ENCODE measurements at places on chromosomes 2 and 18.

GRCh38 chr2:120477831-120478481, 132.0 kb downstream of the INHBB start:
- no peak for ATAC-seq

DNA sequence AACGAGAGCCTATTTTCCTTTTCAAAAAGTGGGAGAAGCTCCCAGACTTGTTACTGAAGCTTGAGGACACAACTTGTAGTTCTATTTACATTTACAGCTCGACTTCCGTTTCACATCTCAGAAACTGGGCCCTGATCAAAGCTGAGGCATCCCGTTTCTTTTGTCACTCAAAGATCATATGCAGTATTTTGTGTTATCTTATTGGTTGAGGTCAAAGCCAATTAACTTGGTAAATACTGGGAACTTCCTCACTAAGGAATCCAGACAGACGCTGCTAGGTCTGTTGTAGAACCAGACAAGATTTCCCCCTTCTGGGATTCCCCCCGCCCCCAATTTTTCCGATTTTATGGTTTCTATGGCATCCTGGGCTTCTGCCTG, 50.3 kb downstream of the TSN start:
- ATAC-seq, result no peak

- ATAC-seq, result no peak
Measured at GRCh38 chr2:85326406-85327159, 1.2 kb downstream of the TGOLN2 start.

DNA sequence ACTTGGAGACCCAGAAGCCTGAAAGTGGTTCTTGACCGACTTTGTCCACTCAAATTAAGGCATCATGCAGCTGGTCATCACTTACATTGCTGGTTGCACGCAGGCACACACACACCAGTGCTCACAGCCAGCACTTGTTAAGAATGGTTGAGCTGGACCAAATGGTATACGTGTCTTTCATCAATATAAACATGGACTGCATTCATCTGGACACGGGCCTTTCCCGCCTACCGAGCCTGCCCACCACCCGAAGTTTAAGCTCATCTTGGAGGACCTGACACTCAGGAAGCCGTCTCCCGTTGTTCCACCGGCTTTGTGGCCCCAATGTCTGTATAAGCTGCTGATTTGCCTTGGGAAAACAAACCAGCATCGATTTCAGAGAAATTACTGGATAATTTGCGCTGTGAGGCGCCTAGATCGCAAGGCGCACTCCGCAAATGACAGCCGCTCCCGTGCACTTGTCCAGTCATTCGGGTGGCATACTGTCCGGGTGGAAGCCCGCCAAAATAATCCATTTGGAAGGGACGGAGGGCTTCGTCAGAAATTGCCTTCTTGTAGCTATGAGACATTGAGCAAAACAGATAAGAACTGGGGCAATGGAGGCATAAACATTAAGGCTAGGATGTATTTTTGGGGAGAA, 40.1 kb upstream of the AKAIN1 start:
- peak; percentile 32 for ATAC-seq

DNA sequence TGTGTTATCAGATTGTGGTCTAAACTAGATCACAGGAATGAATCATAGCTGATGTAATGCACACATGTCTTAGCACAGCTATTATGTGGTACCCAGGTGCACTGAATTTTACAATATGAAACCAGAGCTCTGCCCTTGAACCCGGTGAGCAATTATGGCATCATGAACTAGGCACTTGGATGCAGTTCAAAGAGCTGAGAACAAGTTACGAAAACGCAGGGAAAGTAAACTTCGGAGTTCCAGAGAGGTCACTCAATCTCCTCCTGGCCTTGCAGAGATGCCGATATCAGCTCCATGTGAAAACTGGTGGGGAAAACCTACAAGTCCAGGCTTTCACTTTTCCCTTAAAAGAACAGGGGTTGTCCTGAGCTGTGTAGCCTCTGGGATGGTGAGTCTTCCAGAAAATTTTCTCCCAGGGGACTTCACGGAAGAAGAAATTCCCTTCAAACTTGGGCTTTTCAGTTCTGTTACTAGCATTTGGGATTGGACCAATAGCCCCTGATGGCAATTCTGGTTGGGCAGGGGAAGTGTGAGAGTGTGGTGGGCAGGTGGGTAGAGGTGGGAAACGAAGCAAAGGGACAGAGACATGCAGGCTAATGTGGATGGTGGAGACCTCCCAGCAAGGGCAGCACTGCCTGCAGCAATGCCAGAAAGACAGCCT, 71.1 kb upstream of the SH3BP4 start:
- ATAC-seq, result no peak

- ATAC-seq, result no peak
Measured at GRCh38 chr2:197121756-197122385, 188.7 kb downstream of the ANKRD44 start.

- no peak for ATAC-seq
Measured at GRCh38 chr2:135050684-135051083, 1.4 kb upstream of the RAB3GAP1 start.

- ATAC-seq, result no peak
Measured at GRCh38 chr2:166088634-166089033, 39.2 kb downstream of the SCN1A start.

GRCh38 chr18:61832858-61833257, 59.9 kb downstream of the RNF152 start:
- no peak for ATAC-seq

DNA sequence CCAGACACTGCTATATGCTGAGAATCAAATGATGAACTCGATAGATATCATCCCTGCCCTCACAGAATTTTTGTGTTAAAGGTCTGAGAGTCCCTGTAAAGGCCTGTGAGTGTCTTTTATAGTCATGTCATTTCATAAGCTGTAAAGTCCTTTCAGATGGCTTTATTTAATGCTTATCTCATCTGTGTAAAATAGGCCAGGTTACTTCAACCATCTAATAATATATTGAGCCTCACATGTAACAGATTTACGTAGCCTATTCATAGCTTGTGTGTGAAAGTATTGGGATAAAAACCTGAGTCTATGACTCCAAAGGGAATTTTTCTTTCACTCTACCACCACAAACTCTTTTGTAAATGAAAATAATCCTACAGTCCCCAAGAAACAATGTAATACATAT, 672.0 kb upstream of the SYT4 start:
- ATAC-seq, result no peak

DNA sequence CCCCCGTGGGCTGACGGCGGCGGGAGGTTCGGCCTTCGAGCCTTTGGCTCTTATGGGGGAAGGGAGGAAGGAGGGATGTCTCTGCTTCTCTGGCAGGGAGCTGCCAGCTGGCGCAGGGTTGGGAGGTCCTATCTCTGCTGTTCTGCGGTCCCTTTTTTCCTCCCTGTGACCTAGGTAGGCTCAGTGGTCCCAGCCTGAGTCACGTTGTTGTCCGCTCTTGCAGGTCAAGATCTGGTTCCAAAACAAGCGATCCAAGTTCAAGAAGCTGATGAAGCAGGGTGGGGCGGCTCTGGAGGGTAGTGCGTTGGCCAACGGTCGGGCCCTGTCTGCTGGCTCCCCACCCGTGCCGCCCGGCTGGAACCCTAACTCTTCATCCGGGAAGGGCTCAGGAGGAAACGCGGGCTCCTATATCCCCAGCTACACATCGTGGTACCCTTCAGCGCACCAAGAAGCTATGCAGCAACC, 2.5 kb downstream of the DLX1 start:
- ATAC-seq, result no peak

GRCh38 chr18:68447286-68447685, 267.6 kb downstream of the TMX3 start:
- ATAC-seq, result peak; percentile 42

DNA sequence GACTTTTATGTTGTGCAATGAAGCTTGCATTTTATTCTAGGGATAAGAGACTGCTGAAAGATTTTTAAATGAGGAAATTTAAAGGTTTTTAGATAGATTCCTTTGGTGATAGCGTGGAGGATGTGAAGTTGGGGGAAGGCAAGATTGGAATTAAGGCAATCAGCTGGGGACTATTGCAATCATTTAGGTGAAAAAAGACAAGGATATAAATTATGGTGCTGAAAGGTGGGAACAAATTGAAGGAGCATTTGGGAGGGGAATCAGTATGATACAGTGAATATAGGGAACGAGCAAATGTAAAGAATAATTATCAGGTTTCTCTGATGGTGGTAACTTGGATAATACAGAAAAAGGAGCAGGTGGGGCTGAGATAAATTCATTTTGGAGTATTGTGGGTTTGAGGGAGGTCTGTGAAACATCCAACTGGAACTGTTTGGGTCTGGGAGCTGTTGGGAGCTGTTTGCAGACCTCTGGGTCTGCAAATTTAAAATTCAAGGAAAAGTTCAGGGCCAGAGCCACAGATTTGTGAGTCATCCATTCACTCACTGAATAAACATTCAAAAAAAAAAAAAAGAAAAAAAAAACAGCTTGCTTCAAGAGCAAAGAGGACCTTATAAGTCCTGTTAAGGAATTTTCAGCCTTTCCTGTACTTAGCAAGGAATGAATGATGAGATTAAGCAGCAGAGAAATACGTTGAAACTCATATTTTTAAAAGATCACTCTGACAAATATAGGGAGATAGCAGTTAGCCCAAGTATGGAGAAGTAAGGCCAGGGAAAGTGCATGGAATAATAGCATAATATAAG, 257.5 kb upstream of the FN1 start:
- ATAC-seq, result no peak

- ATAC-seq, result peak; percentile 92
Measured at GRCh38 chr18:13375302-13376255, 157.0 kb downstream of the LDLRAD4 start.

DNA sequence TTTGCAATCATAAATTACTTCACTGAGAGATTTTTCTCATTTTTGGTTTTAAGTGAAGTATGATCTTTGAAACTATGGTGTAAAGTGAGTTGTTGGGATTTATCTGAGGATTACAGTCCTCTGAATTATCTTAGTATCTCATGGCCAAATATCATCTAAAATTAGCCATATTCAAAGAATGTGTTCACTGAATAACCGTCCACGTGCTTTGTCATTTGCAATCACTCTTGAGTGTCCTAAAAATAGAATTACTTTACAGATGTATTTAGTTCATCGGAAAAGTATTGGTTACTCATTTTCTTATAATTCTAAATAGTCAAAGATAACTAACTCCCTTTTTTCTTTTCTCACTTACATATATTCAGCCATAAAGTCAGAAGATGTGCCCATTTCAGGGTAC, 141.2 kb downstream of the RTN4 start:
- no peak for ATAC-seq

GRCh38 chr2:72743481-72743880, 82.4 kb downstream of the EXOC6B start:
- ATAC-seq, result no peak

GRCh38 chr2:232741294-232741693, 35.1 kb downstream of the KCNJ13 start:
- no peak for ATAC-seq

DNA sequence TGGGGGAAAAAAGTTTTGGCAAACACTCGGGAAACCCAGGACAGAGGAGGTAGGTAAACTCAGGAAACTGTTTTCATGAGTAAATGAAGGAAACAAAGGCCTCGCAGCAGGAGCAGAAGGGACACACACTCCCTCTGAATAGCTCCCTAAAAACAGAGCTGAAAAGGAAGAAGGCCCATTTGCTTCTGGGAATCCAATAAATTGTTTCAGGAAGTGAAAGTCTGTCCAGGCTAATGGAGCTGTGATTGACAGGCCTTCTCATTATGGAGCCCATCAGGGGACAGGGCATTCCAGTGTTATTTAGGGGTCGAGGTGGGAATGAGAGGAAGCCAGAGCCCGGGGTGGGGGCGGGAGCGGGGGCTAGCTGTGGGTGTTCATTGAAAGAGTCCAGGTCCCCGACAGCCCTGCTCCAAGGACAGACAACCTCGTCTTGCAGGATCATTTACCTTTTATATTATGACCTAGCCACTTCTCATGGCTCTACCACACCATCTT, 81.2 kb downstream of the GBX2 start:
- ATAC-seq, result peak; percentile 19

DNA sequence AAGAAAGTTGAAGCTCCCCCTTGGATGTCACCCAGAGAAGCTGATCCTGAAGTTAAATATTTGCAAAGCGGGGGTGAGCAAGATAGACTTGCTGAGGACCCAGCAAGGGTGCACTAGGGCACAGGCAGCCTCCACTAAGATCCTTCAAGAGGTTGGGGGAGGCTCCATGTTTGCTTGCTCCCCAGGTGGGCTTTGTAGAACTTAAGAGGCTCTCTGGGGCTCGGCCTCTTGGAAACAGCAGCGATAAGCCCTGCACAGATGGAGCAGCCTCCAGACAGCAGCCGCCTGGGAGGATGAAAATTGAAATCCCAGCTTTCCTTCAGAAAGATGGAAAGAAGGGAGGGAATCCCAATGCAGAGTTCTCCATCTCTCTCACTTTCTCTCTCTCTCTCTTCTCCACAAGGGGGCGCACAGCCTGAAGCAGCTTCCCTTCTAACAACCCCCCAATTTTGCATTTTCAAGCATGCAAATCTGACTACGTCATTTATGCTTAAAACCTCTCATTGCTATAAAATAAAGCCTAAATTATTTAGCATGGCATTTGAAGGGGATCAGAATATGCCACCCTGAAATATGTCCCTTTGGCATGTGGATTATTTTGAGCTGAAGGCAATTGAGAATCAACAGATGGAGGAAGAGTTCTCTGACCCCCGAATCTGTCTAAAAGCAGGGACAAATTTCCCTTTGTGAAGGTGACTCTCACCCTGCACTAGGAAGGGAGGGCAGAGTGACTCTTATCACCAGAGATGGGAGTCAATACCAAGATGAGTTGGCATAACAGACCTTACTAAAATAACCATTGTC, 185.7 kb upstream of the KLHL29 start:
- no peak for ATAC-seq

DNA sequence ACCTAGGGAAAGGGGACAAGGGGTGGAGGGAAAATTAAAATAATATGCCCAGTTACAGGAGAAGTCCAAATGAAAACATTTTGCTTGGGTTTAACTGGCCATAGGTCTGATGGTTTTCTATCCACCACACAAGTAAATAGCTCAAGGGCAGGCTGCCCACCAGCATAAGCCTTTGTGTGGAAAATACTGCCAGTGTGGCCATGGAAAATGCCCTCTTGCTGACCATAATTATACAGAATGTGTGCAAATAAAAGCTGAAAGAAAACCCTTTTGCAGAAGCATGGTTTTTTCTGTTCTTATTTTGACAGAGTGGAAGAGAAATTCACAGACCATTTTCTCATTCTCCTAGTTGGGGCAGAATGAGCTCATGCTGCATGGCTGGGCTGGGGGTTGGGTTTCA, 111.3 kb upstream of the SIX2 start:
- ATAC-seq, result no peak

DNA sequence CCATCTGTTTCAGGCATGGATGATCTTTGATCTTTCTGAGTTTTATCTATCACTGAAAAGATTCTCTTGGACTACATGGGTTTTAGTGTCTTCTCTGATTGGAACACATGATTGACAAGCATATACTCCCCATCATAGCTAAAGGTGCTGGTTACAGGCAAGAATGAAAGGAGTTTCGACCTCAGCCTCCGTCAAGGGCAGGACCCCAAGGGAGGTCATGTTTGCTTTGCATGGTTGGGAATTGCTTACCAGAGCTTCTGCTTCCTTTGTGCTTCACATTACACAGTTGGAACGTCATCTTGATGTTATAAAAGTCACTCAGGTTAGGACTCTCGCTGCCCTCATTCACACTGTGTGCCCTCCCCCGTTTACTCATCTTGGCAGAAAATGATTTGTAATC, 287.7 kb downstream of the PIK3C3 start:
- no peak for ATAC-seq
